ENCODE measurements at places on chromosomes 6 and 20.

GRCh38 chr6:89506716-89507617, 74.0 kb downstream of the ANKRD6 start:
- DNase-seq = no peak

GRCh38 chr6:20877008-20877937, 343.0 kb downstream of the CDKAL1 start:
- no peak for DNase-seq

GRCh38 chr6:68368845-68369244, 266.2 kb upstream of the ADGRB3 start:
- no peak for DNase-seq

- DNase-seq = no peak
Measured at GRCh38 chr20:58177799-58178198, 50.7 kb downstream of the ANKRD60 start.

GRCh38 chr20:5665417-5665816, 84.8 kb upstream of the SHLD1 start:
- DNase-seq = no peak

DNA sequence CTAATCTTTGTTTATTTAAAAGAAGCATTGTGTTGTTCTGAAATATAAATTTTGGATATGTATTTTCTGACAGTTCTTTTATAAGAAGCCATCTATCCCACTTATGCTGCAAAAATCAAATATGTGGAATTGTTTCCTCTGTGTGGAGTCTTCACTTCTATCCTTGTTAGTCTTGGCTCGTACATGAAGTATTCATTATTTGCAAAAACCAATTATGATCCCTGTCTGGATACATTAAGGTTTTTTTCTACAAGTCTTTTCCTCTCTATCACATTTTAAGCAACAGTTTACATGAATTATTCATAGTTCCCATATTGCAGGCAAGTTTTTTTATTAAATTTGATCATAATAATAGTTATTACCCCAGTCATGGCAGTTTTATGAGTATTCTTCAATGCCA, 490.8 kb upstream of the GJE1 start:
- DNase-seq = no peak

- no peak for DNase-seq
Measured at GRCh38 chr6:78911218-78911940, 44.0 kb downstream of the IRAK1BP1 start.

DNA sequence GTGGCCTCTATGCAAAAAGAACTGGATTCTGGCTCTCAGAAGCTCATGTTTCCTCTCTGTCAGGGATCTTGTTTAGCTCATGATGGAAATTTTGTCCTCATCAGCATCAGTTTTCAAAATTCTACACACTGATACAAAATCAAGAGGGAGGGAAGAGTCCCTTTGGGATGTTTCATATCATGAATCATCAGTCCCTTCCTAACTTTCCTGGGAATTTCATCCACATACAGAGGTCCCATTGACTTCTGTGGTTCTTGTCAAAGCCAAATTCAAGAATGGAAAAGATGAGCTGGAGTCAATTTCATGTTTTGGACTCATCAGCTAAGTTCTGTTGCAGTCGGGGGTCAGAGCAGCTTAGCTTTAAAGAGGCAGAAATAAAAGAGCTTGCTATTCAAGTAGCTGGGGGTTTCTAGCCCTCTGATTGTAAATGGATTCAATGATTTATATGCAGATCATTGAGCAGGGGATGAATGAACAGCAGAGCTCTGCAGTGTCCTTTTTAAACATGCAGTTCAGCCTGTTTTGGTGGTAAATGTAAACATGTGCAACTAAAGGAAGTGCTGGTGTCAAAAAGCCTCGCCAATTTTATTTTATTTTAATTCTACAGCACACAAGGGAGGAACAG, 21.3 kb upstream of the TMEM14A start:
- DNase-seq = no peak

- DNase-seq = no peak
Measured at GRCh38 chr6:112439010-112439409, 91.9 kb downstream of the RFPL4B start.

DNA sequence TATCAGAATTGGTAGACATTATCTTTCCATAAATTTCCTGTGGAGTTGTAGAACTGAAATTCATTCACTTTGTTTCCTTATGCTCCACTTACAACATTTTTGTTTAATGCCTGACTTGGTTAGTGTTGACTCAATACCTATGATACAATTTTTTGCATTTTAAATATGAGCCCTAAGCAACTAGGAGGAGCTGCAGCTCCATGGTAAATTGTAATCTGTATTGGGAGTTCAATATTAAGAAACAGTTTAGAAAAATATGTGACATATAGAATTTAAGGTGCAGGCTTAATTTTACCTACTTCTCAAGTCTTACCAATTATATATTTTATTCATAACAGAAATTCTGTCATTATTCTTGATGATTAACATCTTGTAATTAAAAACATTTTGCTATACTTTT, 868.3 kb downstream of the EYS start:
- no peak for DNase-seq

GRCh38 chr6:32317541-32317940, 54.2 kb downstream of the TSBP1 start:
- DNase-seq = no peak

DNA sequence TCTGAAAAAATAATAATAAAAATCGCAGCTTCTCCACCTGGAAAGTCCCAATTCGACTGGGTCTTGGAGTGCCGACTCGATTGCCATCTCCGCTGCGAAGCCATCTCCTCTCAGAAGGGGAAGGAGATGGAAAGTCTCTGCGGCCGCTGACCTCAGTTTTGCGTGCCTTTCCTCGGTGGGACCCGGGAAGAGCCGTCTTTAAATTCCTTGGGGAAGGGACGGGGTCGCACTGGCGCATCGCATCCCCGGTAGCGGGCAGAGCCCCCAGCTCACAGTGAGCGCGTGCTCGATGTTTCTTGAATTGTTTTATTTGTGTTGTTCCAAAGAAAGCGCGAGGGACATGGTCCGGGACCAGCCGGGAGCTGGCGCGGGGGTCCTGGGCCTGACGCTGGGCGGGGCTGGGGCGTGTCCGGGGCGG, 270 bp upstream of the TIAM2 start:
- no peak for DNase-seq

DNA sequence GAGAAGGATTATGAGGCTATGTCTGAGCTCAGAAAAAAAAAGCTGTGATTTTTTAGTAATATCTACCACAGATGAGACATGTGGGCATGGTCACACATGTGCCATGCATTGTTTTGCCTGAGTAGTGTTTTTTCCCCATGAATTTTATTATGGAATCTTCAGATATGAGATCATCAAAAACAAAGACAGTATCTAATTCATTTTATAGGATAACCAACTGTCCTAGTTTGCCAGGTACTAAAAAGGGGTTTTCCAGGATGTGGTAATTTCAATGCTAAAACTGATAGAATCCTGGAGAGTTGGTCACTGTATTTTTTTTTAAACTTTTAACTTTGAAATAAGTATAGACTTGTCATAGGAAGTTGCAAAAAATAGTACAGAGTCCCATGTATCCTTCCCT, 127.4 kb upstream of the MAP3K7 start:
- DNase-seq = no peak

DNA sequence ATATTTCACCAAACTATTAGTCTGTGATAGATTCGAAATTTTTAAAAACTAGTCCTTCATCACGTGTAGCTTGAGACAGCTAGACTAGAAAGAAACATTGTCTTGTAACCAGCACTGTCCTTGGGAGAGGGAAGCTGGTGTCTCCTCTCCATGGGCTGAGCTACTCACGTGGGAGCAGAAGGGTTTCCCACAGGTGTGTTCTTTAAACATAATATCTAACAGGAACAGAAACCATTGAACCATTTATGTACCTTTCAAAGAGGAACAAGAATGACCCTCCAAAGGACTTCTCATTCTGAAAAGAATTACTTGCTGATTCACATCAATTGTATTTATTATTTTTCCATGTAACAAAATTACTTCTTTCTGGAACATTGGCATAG, 72.4 kb upstream of the SYNJ2 start:
- no peak for DNase-seq

GRCh38 chr6:159079367-159079766, 34.6 kb upstream of the TAGAP start:
- no peak for DNase-seq

- no peak for DNase-seq
Measured at GRCh38 chr6:9515633-9516606, 899.0 kb downstream of the TFAP2A start.

DNA sequence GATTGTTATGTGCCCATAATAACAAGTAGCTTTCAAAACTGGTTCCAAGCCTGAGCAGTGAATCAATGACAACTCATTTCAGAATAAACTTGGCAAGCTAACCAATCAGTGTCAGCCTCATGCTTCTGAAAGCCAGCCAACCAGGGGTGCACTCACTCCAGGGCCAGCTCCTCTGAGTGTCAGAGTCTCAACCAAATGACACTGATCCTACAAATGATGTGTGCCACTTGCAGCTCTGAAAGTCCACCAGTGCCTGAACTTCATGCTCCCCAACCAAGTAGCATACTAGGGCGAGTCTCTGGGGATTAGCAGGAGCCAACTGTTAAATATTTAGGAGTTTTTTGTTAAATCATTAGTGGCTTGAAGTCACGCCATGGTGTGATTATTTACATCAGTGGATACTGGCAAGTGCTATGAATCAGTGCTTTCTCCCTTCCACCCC, 4.5 kb downstream of the IYD start:
- no peak for DNase-seq

GRCh38 chr6:84825461-84825860, 61.1 kb upstream of the TBX18 start:
- DNase-seq = no peak

DNA sequence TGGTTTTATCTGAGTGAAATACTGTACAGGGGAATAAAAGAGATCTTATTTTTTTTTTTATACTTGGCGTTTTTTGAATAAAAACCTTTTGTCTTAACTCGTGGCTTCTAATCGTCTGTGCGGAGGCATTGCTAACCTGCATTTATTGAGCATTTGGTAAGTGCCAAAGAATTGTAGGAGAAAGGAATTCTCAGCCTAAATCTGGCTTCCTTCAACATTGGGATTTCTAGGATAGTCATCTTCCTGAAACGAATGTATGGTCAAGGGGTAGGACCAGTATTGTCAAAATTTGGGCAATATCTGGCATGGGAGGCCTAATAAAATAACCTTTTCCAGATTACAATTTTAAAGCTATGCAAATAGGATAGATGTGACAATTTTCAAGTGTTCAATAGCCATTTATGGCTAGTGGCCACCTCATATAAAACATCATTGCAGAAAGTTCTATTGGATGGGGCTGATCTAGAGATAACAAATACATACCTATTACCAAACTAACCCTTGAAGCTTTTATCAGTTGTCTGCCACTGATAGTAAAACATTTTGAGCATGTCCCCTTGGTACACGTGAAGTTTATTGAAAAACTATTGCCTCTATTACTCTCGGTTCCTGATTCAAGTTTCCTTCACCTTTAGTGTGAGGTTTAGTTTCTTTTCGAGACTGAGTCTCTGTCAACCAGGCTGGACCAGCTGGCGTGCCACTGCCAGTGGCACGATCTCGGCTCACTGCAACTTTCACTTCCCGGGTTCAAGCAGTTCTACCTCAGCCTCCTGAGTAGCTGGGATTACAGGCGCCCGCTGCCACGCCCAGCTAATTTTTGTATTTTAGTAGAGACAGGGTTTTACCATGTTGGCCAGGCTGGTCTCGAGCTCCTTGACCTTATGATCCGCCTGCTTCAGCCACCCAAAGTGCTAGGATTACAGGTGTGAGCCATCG, 5.6 kb downstream of the PIM1 start:
- DNase-seq = no peak

- no peak for DNase-seq
Measured at GRCh38 chr6:64803470-64804166, 903.4 kb downstream of the EYS start.

GRCh38 chr6:112189494-112189893, 64.9 kb downstream of the LAMA4 start:
- no peak for DNase-seq

DNA sequence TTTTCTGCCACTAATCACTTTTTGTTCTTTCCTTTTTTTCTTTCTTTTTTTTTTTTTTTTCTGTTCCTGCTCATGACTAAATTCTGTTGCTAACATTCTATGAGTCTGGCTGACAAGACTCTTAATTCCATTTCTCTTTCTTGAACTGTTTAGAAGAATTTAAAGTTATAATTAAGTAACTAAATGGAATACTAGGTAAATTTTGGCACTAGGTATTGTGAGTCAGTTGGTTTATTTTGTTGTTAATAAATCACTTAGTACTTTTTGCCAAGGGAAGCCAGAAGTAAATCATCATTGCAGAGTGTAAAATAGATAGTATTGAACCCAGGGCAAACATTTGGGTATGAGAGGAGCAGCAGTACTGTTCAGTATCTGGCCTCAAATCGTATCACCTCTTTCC, 42.0 kb upstream of the PRDM1 start:
- no peak for DNase-seq

DNA sequence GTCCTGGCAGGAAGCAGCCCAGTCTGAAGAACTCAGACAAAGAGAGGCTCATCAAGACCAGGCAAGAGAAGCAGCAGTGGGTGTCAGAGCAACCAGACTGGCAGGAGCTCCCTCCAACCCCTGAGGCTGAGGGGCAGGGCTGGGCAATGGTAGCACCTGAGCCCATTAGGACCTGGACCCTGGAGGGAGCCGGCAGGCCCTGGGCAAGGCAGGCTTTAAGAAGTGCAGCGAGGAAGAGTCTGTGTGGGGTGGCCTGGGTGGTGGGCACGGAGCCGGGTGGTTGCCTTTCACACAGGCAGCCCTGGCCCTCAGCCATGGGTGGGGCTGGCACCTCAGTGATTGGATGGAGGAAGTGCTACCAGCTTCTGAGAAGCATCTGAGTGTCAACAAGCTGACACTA, 33.1 kb upstream of the IRF4 start:
- no peak for DNase-seq

All from stimulated activated CD8-positive, alpha-beta memory T cell treated with anti-CD3 and anti-CD28 coated beads, Interleukin-2, amount 100 ng/mL, for 1 hour (primary cell).